ENCODE measurements at places on chromosomes 16 and 17.

GRCh38 chr17:29090750-29091605 lies 48.0 kb downstream of the PIPOX start:
- ATAC-seq: no peak

DNA sequence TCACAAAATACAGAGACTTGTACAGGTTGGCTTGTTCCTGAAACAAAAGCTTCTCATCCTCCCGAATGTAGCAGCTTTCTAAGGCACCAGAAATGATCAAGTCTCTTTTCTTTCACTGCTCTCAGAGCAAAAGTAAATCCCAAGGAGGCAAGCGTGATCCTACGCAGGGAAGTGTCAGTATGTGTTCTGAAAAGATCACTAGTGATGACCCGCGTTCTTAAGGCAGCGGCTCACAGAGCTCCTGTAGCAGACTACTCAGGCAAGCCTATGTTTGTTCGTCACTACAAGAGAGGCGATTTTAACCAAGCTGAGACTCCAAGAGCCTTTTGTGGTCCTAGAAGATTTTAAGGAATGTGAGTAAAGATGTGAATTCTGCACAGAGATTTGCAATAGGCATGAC lies 34.5 kb downstream of the WIPI1 start:
- ATAC-seq: no peak

DNA sequence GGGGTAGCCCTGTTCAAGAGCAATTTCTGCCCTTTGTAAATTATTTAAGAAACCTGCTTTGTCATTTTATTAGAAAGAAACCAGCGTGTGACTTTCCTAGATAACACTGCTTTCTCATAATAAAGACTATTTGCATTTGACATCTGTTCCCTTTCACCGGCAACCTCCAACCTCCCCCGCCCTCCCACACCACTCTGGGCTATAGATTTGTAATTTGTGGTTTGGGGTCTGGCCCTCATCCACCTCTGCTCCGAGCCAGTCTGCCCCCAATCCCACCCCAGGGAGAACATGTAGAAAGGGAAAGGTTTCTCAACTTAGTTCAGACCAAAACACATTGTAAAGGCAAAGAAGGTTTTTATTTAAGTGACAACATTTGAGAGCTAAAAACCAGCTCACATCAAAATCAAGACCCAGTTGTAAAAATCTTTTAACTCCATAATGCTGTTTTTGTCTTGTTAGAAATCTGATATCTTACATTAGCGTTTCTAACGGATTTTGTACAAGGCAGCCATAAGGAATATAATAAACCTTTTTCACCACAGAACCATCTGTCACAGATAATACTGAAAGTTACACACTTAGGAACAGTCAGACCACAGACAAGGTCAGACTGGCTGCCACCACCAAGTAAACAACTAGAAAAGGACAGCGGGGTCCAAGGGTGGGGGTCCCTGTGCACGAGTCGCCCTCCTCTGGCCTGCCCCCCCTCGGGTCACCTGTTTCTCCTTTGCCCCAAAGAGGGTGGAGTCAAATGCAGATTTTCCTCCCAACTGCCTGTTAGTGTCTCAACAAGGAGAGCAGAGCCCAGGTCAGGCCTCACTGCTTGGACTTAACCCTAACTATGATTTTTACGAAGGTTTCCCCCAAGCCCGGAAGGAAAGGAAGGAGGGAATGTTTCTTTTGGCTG lies 6.9 kb downstream of the PIMREG start:
- ATAC-seq: no peak

- no peak for ATAC-seq
These were observed 21.6 kb downstream of the UBALD1 start for GRCh38 chr16:4593086-4593485.

GRCh38 chr17:78687125-78687524 lies 94.9 kb downstream of the CYTH1 start:
- ATAC-seq: no peak

GRCh38 chr17:22459331-22459952 lies 767.1 kb downstream of the KCNJ18 start:
- ATAC-seq: no peak

DNA sequence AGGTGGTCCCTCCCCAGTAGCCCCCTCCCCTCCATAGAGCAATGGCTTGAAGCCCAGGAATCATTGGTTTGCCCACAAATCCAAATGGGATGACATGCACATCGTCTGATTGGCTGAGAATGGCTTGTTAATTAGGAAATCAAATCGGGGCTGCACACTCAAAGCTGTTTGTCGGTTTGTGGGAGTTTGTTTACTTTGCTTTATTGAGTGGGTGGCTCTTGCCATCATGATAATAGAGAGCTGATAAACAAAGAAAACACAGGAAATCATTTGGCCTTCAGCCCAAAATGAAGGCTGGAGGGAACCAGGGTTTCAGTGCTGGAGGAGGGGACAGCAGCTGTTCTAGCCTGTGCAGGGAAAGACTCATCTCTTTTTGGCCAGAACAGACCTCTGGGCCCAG lies 316.3 kb downstream of the CBLN1 start:
- no peak for ATAC-seq

- no peak for ATAC-seq
These were observed 57.5 kb downstream of the DNAH2 start for GRCh38 chr17:7775051-7775450.

DNA sequence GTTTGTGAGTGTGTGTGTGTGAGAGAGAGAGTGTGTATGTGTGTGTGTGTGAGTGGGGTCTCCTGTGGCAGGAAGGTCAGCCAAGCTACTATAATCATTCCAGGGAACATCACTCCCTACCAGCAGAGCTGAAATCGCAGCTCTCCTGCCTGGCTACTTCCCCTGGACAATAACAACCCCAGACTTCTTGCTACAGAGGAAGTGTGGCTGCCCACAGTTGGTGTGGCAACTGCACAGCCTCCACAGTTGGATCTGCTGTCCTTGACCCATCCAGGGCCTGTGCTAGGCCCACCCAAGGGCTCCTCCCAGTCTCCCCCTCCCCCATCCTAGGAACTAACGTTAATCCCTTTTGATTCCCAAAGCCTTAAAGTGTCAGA lies 1.5 kb downstream of the SLC13A5 start:
- no peak for ATAC-seq

GRCh38 chr17:7403727-7403976 lies 245 bp downstream of the TMEM256 start:
- ATAC-seq: peak; percentile 67

DNA sequence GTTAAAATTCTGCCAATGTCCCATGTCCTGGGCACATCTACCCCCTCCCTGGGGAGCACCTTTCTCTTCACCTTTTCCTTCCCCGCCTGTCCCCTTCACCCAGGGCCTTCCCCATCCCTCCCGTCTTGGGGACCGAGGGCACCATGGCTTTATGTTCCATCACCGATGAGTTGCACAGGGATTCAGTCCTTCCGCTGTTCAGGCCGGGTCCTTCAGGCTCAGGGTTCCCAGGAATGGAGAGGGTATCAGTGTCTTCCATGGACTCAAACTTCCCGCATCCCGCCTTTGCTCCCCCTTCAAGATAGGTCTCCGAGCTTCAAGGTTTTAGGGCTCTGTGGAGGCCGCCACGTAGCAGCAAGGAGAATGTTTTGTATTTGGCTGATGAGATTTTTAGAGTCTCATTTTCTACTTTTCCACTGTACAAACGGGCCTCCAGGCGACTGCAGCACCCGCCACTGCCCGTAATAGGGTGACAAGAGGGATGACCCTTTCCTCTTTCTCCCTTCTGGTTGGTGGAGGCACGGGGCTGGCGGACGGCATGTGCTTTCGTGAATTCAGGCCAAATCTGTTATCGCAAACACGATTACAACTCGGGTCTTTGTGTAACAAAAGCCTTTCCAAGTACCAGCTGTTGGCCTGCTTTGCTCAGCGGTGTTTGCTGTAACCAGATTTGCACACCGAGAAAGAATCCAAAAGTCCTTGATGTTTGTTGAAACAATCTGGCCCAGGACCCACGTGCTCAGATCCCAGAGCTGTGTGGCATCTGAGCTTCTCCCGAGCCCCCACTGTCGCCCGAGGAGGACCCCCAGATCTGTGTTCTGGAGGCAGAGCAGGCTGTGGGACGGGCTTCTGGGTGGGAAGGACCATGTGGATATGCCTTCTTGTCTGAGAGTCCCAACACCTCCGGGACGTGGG lies 236.3 kb downstream of the SEC14L1 start:
- no peak for ATAC-seq

- ATAC-seq: no peak
These were observed 13.6 kb downstream of the OR1D5 start for GRCh38 chr17:3049705-3050295.

DNA sequence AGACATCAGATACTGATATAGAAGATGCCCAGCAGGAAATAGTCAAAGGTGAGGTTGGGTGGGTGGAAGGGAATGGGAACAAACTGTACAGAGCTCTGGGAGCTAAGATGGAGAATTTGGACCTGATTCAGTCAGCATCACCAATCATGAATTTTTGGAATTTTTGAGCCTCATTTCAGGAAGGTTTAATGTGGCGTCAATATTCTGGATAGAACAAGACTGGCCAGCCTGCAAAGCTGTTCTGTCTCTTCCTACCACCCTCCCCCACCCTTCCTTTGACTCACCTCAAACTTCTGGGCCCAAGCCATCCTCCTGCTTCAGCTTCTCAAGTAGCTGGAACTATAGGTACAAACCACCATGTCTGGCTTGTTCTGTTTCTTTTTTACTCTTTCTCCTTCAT lies 32.6 kb downstream of the CTCF start:
- peak; percentile 68 for ATAC-seq

GRCh38 chr17:14373614-14374259 lies 72.9 kb downstream of the HS3ST3B1 start:
- no peak for ATAC-seq

- ATAC-seq: no peak
These were observed 186.8 kb upstream of the IRX3 start for GRCh38 chr16:54473226-54473993.

- no peak for ATAC-seq
These were observed 139.7 kb downstream of the AATF start for GRCh38 chr17:37088459-37088858.

DNA sequence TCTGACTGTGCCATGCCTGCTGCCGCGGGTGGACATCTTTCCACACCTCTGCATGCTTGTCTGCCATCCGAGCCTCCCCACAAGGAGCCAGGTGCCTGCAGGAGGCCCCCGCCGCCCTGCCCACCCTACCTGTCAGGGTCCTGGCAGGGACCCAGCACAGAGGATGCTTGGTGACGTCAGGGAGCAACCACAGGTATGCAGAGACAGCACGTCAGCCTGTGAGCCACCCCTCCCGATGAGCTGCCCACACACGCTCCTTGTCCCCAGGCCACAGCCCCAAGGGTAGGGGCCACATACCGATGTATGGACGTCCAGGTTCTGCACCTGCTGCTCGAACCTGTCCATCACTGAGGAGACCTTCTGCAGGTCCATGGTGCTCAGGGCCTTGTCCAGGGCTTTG lies 10.6 kb downstream of the CHMP1A start:
- no peak for ATAC-seq

DNA sequence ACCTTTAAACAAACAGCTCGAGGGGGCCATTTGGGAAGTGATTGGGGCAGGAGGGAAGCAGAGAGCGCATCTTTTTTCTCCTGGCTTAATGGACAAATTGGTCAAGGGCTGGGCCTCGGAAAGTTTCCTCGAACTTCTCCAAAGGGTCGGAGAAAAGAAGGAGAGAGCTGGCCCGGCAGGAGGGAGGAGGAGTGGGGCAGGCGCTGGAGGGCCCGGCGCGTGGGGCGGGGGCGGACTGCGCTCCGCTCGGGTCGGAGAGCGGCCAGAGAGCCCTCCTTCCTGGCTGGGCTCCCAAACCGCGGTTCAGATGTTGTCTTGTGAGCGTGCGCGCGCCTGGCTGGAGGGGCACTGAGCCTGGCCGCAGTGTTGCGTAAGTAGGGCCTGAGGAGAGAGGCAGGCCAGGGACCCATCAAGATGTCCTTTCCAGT lies 1.2 kb downstream of the MMP2 start:
- peak; percentile 83 for ATAC-seq

GRCh38 chr17:5536866-5537650 lies 47.3 kb downstream of the NLRP1 start:
- ATAC-seq: no peak

DNA sequence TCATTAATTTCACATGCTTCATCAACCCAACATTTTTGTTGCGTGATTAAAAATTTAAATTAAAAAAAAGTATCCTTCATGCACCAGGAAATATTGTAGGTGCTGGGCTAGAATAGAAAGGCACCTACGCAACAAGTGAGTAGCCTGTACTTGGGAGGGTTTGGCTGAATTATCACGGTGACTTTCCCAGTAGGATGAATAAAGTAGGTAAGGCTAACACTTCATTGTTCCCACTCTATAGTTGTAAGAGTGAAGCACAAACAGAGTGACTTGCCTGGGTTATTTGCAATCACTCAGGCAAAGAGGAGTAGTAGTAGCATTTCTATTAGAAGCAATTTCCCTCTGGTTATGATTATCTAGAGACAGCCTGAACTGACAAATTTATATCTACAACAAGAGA lies 62.5 kb downstream of the DNAH3 start:
- ATAC-seq: no peak

DNA sequence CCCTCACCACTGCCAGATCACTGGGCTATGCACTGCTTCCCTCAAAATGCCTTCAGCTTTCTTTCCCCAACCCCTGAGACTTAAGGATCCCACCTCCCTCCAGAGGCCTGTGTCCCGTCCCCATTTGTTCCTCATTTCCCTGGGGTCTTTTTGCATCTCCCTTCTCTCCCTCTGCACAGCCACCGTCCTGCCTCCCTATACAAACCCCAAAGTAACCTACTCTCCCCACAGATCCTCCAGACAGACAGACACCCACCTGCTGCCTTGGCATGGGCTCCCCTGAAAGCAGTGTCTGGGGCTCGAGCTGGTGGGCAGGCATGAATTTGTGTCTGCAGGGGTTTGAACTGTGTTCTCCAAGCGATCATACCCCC lies 69.4 kb upstream of the TNRC6C start:
- ATAC-seq: no peak

- ATAC-seq: peak; percentile 75
These were observed 20.7 kb downstream of the GSG1L start for GRCh38 chr16:28042811-28043210.

DNA sequence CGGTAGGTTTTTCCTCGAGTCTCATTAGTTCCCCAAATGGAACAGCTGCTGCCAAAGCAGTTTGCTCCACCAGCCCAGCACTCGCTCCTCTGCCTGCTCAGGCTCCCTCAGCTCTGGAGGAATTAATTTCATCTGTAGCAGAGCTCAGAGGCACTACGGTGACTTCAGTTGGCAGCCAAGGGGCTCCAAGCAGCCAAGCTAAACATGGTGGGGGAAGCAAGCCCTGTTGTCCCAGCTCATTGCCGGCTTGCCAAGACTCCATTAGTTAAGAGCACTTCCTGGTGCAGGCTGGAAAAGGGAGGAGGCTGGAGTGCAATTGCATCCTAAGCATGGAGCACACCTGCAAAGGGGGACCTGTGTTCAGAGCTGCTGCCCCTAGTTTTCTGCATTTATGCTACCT lies 78.7 kb upstream of the GPRC5B start:
- no peak for ATAC-seq

Data from SK-N-SH treated with all-trans-retinoic acid at 6 μM for 48 hours (cell line).